Gastroesophageal sphincter (tissue), 4 donors: ENCODE measurements at places on chromosomes 3 and 15. TPM values are rescaled to one million over a fixed set of nuclear protein-coding genes. Genes with fewer than 3 reads are reported as not detected.

DNA sequence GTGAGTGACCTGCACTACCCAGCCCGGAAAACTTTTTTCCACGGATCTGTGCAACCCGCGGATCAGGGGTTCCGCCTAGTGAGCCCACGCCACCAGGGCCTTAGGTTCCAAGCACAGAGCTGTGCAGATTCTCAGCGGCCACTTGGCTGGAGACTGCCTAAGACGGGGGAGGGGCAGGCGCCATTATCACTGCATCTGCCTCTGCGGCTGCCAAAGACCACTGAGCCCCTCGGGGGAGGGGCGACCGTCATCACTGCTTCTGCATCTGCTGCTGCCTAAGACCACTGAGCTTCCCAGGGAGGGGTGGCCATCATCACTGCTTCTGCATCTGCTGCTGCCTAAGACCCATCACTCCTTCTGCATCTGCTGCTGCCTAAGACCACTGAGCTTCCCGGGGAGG is 460.2 kb downstream of the OCA2 start:
- no peak for ATAC-seq

DNA sequence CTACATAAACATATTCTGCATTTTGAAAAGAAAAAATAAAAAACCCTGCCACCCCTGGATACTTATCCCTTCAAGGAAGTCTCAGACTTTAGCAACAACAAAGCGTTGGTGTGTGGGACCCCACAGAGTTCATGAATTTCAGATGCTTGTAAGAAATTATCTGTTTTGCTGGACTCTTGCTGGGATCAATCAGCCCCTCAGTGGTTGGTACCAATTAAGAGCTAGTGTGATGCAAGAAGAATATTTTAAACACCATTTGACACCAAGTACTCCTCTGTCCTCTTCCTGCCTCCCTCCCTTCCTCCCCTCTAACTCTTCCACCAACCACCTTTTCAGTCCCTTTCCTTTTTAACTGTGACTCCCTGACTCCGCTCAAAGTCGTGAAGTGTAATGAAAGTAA is 51.5 kb downstream of the SST start:
- ATAC-seq = no peak

DNA sequence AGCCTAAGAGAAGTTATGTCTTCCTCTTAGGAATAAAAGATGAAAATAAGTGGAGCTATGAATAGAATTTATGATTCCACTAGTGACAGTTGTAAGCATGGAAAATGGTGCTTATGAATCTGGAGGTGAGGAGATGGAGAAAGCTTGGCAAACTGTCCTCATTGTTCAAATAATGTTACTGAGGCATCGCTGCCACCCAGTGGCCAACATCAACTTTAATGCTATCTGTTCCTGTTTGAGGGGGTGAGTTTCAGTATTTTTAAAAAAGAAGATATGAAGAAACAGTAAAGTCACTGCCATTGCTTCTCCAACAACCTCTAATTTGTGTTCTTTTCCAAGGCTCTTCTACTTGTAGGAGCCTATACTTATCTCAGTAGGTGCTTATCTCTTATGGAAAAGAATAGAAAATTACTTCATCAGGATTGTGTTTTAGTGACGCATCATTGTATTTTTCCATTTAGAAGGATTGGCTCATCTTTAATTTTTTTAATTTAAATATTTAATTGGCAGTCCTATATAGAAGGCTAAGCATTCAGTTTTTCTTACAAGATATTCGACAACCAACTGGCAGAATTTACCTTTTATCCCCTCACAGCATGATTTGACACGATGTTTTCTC is 260.4 kb upstream of the P2RY1 start:
- ATAC-seq = no peak

GRCh38 chr3:148372206-148372875 is 325.4 kb upstream of the AGTR1 start:
- ATAC-seq = no peak

DNA sequence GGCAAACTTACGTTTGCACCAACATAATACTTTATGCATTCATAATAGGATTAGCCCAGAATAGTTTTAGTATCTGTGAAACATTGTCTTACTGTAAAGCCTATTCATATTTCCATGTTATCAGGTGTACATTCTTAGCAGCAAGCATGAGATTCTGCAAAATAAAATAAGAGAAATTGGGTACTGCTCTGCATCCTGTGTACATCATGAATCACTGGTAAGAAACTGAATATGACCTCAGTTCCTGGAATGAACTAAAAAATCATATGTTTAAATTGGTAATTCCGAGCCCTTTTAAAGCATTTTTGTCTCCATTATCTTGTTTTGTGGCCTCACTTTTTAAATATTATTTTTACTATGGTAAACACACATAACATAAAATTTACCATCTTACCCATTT is 605.1 kb downstream of the ROBO1 start:
- ATAC-seq = no peak

DNA sequence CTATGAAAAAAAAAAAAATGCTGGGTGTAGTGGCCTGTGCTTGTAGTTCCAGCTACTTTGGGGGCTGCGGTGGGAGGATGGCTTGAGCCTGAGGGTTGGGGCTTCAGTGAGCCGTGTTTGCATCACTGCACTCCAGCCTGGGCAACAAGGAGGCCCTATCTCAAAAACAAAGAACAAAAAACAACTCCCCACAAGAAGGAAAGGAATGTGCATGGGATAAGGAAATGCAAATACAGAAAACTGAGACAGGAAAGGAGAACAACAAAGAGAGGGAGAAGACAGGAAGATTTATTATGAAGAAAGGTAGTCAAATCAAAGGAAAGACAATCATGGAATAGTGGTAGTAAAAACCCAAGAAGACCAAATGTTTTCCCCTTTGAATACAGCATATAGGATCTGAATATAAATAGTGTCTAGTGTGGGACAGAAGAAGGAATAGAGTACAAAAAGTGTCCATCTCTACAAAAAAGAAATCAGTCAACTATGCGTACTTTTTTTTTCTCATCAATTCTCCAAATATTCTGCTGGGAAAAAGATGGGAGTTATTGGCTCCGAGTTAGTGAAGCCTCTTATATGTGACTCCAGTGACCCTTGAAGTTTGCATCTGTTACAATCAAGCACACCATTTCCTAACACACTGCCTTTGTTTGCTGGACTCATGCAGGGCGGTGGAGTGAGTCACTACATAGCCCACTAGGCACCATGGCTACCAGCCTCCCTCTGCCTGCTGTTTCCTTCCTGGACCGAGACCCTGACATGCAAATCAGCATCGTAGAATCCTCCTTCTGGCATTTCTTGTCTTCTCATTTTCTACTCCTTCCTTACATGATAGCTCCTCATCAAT is 101.2 kb upstream of the PTX3 start:
- ATAC-seq = no peak

DNA sequence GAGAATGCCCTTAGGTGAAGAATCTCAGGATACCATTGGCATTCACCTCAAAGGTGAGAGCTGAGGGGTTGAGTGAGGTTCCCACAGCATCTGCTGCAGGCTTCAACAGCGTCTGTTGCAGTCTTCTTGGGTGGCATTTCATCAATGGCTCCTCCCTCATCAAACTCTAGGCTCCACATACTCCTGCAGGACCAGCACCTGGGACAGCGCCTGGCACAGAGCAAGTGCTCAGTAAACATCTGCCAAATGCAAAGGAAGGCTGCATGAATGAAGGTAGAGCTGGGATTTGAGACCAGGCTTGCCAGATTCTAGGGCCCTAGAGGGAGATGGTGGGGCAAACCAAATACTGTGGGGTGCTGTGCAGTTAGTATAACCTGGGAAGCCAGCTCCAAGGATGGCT is 9.6 kb downstream of the TRH start:
- ATAC-seq = no peak

- peak; percentile 51 for ATAC-seq
Measured at GRCh38 chr15:71366926-71367325, 251.7 kb downstream of the THSD4 start.

DNA sequence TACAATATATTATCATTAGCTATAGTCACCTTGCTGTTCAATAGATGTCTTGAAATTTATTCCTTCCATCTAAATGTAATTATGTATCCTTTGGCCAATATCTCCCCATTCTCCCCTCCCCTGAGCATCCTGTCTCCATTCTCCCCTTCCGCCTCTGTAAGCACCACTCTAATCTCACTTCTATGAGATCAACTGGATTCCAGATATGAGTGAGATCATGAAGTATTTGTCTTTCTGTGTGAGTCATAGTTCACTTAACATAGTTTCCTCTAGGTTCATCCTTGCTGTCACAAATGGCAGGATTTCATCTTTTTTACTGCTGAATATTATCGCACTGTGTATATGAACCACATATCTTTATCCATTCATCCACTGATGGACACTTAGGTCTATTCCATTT is 148.8 kb upstream of the NDN start:
- ATAC-seq = no peak

DNA sequence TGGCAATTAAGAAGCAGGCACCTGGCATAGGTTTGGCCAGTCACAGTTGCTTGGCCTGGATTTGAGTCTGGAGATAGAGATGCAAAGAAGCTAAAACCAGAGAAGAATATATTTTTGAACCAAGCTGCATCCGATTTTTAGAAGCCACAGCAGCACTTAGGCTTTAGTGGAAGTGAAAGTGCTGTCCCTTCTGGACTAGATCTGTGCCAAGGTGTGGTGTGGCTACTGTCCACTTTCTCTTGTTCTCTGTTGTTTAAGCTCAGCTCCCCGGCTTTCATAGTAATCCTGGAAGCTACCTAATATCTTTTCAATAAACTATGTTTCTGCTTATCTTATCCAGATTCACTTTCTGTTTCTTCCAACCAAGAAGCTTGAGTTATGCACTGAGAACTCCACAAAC is 183.4 kb upstream of the THRB start:
- no peak for ATAC-seq

DNA sequence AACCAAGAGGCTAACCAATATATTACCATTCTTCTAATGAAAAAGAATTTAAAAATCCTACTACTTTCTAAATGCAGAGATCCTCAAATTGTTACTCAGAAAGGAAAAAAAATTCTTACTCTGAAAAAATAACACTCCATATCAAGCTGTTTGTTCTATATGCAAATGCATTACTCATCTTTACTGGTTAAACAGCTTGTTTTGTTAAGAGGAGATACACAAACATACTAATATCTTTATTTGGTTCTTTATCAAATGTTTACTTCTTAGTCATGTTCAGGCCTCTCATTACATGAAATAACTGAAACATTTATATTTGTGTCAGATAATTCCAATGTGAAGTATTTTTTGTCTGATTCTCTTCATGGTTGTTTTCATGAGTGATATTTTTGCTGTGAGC is 146.8 kb downstream of the PCCB start:
- no peak for ATAC-seq

DNA sequence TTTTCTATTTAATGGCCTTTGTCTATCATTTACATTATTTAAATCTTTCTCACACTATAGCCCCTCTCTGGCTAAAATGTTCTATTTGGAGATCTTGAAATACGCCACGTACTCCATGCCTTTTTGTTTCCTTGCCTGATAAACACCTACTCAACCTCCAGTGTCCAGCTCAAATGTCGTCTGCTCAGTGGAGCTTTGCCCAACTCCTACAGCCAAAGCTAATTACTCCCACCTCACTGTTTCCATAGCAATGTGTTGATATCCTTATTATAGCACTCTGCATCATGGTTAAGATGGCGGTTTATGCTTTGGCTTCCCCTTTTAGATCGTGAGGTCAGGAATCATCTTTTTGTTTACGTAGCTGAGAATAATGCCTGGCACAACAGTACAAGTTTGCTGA is 55.9 kb downstream of the NGLY1 start:
- ATAC-seq = no peak

DNA sequence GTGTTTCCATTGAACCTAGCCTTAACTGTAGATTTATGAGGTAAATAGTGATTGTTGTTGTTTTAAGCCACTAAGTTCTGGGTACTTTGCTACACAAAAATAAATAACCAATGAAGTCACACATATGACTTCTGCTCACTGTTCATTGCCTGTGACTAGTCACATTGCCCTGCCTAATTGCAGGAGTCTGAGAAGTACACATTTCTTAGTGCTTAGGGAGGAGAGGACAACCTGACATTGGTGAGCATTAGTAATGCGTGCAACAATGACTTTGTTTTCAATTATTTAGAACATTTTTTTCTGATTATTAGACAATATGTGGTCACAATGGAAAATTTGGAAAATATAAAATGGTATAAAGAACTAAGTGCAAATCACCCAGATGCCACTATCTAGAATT is 133.2 kb upstream of the DAZL start:
- ATAC-seq = no peak

- no peak for ATAC-seq
Measured at GRCh38 chr15:90031231-90031791, 30.2 kb downstream of the ZNF710 start.

GRCh38 chr3:12301513-12301912 is 12.6 kb downstream of the PPARG start:
- no peak for ATAC-seq

DNA sequence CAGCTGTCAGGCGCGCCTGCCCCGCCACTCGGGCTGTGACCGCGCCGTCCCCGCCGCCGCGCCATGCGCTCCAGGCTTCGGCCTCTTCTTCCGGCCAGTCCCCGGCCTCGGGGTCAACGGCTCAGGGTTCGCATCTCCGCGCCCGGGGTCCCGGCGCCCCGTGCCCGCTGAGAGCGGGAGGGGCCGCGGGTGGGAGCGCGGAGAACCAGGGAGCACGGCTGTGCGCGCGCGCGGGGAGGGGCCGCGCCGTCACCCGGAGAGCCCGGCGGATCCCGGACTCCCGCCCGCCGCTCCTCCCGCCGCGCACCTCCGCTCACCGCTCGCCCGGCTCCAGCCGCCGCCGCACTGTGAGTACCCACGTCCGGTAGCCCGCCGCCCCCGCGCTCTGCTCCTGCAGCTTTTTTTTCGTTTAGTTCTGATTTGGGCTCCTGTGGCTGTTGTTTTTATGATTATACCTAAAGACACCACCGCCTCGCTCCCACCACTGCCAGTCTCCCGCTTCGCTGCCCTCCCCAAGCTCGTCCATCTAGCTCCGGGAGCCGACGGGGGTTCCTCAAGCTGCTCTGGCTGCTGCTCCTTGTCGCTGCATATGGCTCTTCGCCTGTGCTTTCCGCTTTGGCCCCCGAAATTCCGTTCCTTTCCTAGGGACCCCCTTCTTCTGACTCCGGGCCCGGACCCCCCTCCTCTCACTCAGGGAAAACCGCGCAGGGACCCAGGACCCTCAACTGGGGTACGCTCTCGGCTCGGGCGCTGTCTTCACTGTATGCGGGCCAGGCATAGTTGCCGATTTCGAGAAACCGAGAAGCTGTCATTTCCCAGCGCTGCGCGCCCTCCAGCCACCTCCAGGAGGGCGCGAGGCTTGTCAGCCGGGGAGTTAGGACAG is 1.8 kb upstream of the SKOR1 start:
- ATAC-seq = no peak

GRCh38 chr3:38126121-38126892 is 10.6 kb downstream of the ACAA1 start:
- no peak for ATAC-seq

- ATAC-seq = no peak
Measured at GRCh38 chr3:13660042-13660874, 111.3 kb downstream of the FBLN2 start.

GRCh38 chr3:14801031-14801430 is 17.7 kb upstream of the FGD5 start:
- ATAC-seq = no peak

- no peak for ATAC-seq
Measured at GRCh38 chr3:58013099-58013498, 4.9 kb downstream of the FLNB start.

TBL1XR1 gene
- 91.1 TPM for total RNA-seq

COPG1 gene
- total RNA-seq = 67.6 TPM

DNAH12 gene
- not detected for total RNA-seq

ALDH1A2 gene
- total RNA-seq = 5.5 TPM

SPINT1 gene
- total RNA-seq = 3.0 TPM

AGBL1 gene
- not detected for total RNA-seq
